NCI-H1436 treated with DMSO at 0.1 percent for 48 hours (cell line): ENCODE measurements at places on chromosomes 7 and 10.

DNA sequence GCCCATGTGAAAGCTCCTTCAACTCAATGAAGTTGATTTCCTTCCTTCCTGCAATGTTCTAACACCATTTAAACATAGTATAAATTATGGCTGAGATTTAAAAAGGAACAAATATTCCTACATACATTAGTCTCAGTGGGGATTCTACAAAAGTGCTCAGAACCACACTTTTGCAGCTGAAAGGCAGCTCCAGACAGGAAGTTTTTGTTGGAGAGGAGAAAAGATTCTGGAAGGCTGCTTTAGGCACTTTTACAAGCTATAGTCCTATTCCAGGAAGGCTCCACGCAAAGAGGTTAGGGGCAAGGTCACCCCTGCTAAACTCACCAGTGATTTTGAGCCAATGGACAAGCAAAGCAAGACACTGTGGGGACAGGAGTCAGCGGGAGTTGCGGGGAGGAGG, 179.2 kb upstream of the CDCA7L start:
- no peak for DNase-seq

DNA sequence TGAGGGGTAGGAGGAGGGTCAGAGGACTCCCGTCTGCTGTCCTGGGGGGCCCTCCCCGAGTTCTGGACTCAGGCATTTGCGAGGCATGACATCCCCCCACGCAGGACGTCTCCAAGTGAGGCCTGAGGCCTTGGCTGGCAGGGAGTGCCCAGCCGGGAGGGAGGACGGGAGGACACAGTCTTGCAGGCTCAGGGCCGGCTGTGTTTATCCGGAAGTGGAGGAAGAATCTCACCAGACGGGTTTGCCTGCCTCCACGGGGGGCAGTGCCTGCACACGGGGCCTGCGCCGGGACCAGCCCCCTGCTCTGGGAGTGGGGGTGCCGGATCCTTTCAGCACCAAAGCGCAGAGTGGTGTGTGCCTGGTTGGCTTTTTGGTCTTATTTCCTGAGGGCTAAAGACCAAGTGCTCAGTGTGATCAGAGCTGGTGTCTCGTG, 10.9 kb downstream of the PWWP2B start:
- DNase-seq: no peak

- no peak for DNase-seq
Measured at GRCh38 chr10:114544045-114544659, 113.9 kb downstream of the ABLIM1 start.

DNA sequence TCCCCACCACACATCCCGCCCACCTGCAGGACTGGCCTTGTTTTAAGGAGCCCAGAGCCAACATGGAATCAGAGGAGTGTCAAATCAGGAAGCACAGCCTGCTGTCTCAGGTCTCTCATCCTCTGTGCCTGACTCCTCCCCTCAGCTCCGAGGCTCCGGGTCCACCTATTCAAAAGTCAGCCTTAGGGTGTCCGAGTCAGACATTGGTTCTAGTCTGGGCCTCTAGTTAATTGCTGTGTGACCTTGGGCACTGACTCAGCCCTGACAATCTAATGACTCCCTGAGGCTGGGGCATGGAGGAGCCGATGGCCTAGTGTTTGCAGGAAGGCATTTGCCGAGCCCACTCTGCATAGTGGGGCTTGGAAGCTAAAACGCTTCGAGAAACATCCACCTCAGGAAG, 223.1 kb upstream of the PPP2R2D start:
- no peak for DNase-seq

- no peak for DNase-seq
Measured at GRCh38 chr7:132343199-132343598, 233.1 kb downstream of the PLXNA4 start.

GRCh38 chr7:83105948-83106347, 56.7 kb downstream of the PCLO start:
- no peak for DNase-seq

DNA sequence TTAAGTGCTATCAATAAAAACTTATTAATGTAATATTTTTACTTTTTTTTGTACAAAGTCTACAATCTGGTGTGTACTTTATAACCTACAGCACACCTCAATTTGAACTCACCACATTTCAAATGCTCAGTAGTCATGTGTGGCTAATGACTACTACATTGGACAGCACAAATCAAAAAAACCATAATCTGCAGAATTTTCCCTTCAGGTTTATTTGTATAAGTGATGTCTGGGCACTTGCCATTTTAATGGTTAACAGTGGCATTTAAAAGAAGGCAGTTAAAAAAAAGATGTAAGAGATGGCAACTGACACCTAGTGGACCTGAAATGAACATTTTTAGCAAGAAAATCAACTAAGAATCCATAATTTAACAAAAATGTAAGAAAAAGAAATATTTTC, 124.6 kb upstream of the NRBF2 start:
- no peak for DNase-seq

GRCh38 chr7:90119178-90119971, 34.9 kb upstream of the STEAP1 start:
- DNase-seq: no peak

- DNase-seq: no peak
Measured at GRCh38 chr7:102012941-102013461, 195.6 kb downstream of the CUX1 start.

DNA sequence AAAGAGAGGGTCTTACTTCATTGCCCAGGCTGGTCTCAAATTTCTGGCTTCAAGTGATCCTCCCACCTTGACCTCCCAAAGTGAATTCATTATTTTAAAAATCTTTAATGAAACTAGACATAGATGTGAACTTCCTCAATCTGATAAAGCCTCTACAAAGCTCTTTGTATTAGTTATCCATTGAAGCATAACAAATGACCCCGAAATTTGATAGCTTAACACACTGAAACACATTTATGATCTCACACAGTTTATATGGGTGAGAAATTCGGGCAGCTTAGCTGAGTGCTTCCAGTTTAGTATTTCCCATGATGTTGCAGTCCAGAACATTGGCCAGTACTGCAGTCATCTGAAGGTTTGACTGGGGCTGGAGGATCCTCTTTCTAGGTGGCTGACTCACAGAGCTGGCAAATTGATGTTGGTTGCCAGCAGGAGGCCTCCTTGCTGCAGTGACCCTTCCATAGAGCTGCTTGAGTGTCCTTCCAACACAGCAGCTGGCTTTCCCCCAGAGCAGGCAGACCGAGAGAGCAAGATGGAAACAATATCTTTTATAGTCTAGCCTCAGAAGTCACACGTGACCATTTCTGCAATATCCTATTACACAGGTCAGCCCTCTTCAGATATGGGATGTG, 16.6 kb upstream of the WNT8B start:
- DNase-seq: no peak

- DNase-seq: no peak
Measured at GRCh38 chr10:110750931-110751330, 106.8 kb downstream of the RBM20 start.

- no peak for DNase-seq
Measured at GRCh38 chr7:157150882-157151281, 12.2 kb downstream of the UBE3C start.

DNA sequence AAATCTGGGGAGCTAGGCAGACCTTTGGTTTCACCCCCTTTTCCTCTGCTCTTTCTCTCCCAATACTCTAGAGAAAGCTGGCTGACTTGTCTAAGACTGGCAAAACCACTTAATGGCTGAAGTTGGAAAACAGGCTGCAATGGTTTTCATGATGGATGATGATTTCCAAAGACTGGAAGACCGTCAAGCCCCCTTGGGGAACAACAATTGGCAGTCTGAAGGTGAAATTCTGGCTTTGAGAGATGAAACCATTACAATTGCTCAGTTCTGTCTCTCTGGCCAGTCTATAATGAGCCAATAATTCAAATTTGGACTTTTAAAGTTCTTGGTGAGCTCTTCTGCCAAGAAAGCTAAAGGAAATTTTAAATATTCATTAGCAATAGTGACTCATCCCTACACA, 680.5 kb downstream of the PARD3 start:
- no peak for DNase-seq

DNA sequence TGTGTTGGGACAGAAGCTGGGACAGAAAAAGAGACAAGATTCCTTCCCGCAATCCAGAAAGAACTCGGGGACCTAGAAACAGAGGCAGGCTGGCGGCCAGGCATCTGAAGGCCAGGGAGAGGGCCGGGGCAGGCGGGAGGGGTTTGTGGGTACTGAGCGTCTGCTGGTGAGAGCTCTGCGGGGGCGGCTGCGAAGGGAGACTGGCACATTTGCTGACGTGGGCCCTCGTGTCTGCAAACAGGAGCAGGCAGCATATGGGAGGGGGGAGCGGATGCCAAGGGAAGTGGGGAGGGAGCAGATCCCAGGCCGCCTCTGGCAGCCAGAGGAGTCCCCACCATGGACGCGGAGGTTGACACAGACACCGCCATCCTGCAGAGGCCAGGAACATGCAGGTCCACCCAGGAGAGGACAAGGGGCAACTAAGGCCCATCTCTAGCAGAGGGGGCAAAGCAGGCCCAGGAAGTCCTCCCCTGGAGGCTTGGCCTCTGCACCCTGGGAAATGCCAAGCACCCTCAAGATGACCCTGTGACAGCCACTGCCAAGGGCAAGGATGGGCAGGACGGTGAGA, 32.2 kb downstream of the KCNH2 start:
- DNase-seq: no peak

DNA sequence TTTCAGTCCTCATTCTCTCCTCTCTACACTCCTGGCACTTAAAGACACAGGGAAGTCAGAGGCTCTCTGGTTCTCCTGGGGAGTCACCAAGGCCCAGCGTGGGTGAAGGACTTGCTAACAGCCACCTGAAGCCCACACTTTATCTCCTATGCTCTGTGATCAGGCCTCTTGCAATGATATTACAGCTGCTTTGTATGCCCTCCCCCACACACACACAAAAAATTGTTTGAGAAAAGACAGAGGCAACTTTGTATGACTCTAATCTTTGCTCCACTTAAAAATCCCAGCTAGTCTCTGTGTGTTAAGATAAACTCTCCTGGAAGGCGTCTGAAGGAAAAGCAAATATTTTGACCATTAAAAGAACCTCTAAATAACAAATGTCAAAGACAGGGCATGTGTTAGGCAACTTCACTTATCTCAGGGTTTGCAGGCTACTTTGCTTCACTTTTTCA, 507.2 kb downstream of the TNS3 start:
- no peak for DNase-seq

DNA sequence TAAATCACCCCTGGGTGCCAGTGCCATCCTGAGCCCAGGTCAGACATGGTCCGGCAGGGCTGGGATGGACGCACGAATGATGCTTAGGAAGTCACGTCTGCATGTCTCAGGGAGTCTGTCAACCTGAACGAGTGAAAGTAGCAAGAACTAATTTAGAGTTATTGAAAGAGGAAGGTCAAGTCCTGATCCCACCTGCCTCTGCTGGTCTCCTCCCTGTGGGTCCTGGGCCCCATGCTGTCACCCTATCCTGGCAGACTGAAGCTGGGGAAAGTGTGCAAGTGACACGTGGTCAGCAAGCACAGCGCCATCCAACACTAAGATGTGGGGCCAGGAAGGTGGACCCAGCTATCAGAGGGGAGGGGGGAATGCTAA, 26.1 kb upstream of the GRID1 start:
- DNase-seq: no peak

GRCh38 chr7:8236780-8237407, 25.1 kb downstream of the ICA1 start:
- no peak for DNase-seq

DNA sequence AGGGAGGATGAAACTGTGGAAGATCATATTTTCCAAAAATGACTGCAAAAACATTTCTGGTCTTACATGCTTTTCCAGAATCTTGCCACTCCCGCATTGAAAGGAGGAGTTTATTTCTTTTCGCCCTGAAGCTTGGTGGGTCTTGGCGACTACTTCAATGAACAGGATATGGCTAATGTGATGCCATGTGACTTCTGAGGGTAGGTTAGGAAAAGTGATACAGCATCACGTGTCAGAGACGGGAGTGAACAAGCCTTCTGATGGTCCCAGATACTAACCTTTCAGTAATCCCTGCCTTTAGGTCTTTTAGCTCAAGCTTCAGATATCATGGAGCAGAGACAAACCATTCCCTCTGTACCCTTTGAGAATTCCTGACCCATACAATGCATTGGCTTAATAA, 192.2 kb upstream of the HPS1 start:
- no peak for DNase-seq

DNA sequence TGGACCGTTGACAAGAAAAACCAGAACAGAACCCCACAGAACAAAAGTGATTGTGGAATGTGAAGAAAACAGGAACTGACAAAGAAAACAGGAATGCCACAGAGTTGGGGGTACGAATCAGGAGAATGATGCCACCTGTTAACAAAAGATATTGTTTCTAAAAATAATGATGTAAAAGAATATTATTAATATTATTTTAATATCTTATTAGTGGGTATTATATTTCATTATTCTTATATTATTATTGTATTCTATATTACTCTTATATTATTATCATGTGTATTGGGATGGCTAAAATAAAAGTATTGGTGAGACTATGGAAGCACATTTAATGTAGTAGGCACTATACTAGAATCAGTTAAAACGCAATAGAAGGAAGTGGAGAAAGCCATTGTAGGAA, 659.0 kb upstream of the PCDH15 start:
- no peak for DNase-seq

GRCh38 chr7:24587853-24588252, 14.6 kb downstream of the PALS2 start:
- no peak for DNase-seq

DNA sequence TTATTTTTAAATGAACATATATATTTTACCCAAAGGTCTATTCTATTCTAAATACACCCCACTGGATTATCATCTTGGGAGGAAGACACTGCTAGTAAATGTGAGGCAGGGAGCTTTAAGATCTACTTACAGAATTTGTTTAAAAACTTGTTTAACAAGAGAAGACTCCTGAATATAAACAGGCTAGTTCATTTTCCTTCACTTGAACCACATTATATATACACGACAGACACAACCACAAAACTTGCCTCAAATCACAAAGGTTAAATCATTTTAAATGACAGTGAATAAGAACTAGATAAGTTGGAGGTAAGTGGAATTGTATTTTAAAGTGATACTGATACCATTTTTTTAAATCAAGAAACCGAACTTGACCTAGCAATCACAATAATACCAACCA, 109.2 kb downstream of the ATE1 start:
- no peak for DNase-seq

DNA sequence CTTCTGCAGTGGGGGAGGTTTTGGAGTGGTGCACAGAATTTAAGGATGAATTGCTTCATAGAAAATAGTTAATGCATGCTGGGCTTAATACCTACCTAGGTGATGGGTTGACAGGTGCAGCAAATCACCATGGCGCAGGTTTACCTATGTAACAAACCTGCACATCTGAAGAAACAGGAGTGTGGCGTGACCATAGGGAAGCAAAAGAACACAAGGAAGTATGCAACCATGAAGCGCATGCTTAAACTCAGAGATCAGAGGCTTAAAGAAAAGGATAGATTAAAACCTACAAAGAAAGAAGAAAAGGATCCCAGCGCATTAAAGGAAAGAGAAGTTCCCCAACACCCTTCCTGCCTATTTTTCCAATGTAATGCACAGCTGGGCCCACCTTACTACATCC, 22.0 kb downstream of the CCDC126 start:
- no peak for DNase-seq

GRCh38 chr10:43254881-43255633, 11.8 kb downstream of the RASGEF1A start:
- DNase-seq: no peak

GRCh38 chr7:75019800-75020199, 53.8 kb downstream of the RCC1L start:
- DNase-seq: no peak

GRCh38 chr7:66198469-66198868, 6.7 kb upstream of the TPST1 start:
- DNase-seq: no peak
